ENCODE measurements at places on chromosomes 16 and 17. TPM values are rescaled to one million over a fixed set of nuclear protein-coding genes. Genes with fewer than 3 reads are reported as not detected.

GRCh38 chr16:85017633-85018032 lies 6.3 kb upstream of the ZDHHC7 start:
- H3K27me3 ChIP-seq = no peaks in the 10 kb centered on the region
- DNase-seq = no peak
- H3K4me3 ChIP-seq = no peak overlapping the region
- H3K36me3 ChIP-seq = no peaks in the 10 kb centered on the region
- H3K27ac ChIP-seq = no peak overlapping the region

The HOXB7 gene
- total RNA-seq = 44.0 TPM

DNA sequence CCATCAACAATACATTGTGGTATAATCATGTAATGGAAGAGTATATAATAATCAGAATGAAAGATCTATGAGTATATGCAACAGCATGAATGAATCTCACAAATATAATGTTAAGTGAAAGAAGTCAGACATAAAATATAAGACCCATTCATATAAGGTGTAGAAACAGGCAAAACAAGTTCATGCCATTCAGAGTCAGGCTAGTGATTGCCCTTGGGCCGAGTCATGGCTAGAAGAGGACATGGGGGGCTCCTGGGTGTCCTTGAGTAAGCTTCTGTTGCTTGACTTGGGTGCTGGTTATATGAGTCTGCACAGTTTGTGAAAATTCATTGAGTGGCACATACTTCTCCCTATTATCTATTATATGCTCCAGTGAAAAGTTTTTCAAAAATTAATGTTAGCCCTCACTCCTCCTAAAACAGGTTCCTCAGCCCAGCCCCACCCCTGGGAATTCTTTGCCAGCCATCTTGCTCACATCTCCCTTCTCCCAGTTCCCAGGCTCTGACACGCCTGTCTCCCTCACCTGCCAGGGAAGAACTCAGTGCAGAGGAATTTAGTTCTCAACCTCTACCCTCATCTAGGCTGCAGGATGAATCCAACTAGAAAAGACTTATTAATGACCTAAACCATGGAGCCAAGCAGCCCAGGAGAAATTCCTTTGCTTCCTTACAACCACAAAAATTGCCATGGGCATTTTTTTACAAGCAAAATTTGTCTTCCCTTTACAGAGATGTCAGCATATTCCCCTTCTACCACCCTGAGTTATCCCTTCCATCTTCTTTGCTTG lies 52.4 kb upstream of the NFAT5 start:
- H3K27ac ChIP-seq = no peak overlapping the region
- H3K27me3 ChIP-seq = no peaks in the 10 kb centered on the region
- H3K4me3 ChIP-seq = no peak overlapping the region
- no peak for DNase-seq
- no peaks in the 10 kb centered on the region for H3K36me3 ChIP-seq

GRCh38 chr17:76683011-76683755 lies 27.6 kb downstream of the MXRA7 start:
- no peaks in the 10 kb centered on the region for H3K36me3 ChIP-seq
- peaks cover 16% of the 10 kb centered on the region for H3K4me1 ChIP-seq
- no peak overlapping the region for H3K27ac ChIP-seq
- no peaks in the 10 kb centered on the region for H3K27me3 ChIP-seq

The NXN gene
- 126 TPM for total RNA-seq

DNA sequence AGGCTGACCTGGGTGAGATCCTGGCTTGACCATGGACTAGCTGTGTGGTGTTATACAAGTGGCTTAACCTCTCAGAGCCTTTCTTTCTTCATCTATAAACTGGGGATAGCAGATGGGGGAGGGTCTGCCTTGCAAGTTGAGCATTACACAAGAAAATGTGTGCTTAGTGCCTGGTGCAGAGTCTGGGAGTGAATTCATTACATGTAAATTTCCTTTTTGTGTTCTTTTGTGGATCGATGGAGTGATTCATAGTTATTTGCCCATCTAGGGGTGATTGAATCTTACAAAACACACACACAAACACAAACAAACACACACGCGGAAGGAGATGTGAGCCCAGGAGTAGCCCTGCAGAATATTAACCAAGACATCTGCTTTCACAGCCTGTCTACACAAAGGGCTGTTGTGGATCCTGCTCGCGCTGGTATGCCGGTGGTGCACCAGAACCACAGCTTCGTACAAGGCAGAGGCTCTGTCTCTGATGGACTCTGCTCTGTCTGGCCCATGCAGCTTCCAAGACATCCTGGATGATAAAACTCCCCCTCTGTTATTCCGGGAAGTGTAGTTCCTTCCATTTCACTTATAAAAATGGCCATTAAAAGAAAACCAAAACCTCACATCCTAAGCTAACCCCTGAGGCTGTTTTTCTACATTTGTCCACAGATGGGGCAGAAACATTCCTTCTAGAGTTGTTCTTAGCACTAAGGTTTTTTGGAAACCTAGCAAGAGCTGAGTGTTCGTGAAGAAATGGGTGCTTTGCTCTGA lies 86.1 kb downstream of the UTP18 start:
- H3K4me3 ChIP-seq = no peak overlapping the region
- no peak for DNase-seq
- no peak overlapping the region for H3K27ac ChIP-seq
- H3K36me3 ChIP-seq = no peaks in the 10 kb centered on the region
- H3K27me3 ChIP-seq = peaks cover 11% of the 10 kb centered on the region

Data from Panc1 (cell line).